ENCODE measurements at places on chromosomes 16 and 17. TPM values are rescaled to one million over a fixed set of nuclear protein-coding genes. Genes with fewer than 3 reads are reported as not detected.

The NPIPA2 gene
- total RNA-seq, result 1.2 TPM

The KRT20 gene
- total RNA-seq, result not detected

The HLF gene
- total RNA-seq, result under 0.01 TPM

The C16orf54 gene
- total RNA-seq, result not detected

The DRC3 gene
- total RNA-seq, result 0.83 TPM

The CACNG5 gene
- total RNA-seq, result not detected

The KRT36 gene
- not detected for total RNA-seq

The DRC7 gene
- not detected for total RNA-seq

Measured in smooth muscle cell of trachea (primary cell).